ENCODE measurements at places on chromosomes 5 and 9.

DNA sequence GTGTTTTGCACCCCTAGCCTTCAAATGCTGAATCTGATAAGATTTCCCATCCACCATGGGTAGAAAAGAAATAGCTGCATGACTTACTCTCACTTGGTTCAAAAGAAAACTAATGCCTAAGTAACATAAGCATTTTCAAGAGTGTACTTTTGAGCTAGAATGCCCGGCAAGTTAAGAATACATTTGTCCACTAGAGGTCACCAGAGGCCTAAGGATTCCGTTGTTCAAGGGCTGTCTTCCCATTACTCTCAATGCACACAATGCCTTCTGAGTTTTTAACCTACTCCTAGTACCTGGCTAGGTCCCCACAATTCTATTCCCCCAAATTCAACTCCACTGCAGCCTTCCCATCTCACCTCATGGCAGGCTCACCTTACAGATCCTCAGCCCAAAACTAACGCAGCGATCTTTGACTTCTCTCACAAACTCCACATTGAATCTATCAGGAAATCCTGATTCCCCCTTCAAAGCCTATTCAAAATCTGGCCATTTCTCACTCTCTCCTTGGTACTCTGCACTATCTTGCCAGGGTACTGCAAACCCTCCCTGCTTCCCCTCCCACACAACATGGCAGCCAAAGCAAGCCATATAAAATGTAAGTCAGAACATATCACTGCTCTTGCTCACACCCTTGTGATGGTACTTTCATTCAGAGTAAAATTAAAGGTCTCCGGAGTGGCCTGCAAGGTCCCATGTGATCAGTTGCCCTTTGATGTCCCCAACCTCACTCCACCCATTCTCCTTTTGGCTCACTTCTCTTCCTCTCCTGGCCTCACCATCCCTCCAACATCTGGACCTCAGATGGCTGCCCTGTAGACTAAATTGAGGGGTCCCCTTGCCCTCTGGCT, 13.4 kb downstream of the OXCT1 start:
- DNase-seq, result peak; percentile 46

GRCh38 chr5:17897776-17898175, 263.5 kb downstream of the TAF11L14 start:
- DNase-seq, result no peak

- DNase-seq, result no peak
Measured at GRCh38 chr5:137688210-137688840, 47.6 kb downstream of the KLHL3 start.

DNA sequence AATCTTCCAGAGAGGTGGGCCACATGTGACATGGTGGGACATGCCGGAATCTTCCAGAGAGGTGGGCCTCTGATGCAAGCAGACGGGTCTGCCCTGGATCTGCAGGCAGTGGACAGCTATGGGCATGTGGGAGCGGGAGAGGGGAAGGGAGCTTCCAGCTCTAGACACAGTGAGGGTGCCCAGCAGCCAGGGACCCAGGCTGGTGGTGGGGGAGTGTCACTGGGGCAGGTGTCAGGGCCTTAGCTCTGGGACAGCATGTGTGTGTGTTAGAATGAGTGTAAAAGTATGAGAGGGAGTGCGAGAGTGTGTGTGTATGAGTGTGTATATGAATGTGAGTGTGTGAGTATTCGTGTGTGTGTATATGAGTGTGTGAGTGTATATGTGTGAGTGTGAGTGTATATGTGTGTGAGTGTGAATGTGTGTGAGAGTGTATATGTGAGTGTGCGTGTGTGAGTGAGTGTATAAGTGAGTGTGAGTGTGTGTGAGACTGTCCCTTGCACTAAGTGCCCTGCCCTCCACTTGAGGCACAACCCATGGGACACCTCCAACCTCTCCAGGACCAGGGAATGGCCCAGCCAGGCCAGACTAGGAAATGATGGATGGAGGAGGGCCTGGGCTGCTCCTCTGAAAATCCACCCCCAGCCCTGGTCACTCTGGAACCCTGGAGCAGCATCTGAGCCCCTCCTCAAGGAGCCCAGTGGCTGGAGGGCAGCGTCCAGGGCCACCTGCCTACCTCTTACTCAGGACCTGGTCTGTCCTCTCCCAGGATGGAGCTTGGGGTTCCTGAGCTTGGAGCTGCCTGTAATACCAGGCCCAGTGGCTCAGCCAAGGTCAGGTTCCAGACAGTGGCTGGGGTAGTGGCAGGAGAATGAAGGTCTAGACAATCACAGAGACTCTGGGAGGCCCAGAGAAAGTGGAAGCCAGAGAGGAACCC, 122.2 kb downstream of the C9orf50 start:
- no peak for DNase-seq

DNA sequence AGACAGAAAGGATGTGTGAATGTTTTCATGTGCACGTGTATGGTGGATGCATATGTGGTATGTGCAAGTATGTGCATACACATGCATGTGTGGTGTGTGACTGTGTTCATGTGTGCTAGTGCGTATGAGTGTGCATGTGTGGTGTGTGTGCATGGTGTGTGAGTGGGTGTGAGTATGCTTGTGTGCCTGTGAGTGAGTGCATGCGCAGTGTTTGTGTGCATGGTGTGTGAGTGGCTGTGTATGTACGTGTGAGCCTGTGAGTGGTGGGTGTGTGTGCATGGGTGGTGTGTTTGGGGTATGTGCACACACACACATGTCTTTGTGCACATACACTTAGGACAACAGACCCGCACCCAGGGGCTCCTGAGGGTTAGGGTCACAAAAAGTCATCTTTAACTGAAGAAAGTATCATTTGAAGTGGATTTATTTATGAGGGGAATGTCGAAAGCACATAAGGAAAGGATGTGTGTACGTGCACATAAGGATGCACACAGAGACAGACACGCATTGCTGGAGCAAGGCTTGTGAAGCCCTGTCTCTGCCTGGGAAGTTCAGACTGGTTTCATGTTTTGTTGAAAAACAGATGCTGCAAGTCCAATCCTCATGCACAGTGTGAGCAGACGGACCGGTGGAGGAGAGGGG, 237.0 kb downstream of the SYK start:
- DNase-seq, result no peak

GRCh38 chr5:1420211-1421195, 24.7 kb downstream of the SLC6A3 start:
- no peak for DNase-seq

GRCh38 chr5:170481849-170482248, 22.0 kb upstream of the KCNIP1 start:
- DNase-seq, result no peak

DNA sequence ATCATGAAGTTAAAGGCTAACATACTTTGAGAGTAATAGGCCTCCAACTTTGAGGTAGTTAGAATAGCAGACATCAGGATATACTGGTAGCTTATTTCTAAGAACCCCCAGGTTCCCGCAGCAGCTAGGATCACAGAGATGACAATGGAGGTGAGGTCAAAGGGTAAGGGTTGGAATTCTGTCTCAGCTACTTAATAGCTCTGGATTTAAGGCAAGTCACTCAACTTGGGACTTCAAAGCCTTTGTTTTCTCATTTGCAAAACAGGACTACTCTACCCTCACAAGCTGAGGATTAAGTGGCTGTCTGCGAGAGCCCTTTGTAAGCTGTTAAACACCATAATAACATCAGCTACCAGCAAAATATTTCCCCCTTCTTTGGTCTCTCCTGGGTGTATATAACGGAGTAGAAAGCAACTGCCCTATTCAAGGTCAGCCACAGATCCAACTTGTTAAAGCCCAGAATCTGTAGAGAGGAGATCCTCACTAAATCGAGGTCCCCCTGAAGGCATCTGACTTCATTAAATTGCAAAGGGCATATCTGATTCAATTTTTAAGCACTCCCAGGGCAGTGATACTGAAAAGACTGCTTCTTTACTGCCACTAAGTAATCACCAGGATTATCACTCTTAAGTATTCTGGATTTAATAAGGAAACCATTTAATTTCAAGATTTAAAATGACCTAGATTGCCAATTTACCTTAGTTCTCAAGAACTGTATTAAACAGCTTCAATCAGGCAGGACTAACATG, 104.7 kb downstream of the DCP2 start:
- DNase-seq, result no peak

DNA sequence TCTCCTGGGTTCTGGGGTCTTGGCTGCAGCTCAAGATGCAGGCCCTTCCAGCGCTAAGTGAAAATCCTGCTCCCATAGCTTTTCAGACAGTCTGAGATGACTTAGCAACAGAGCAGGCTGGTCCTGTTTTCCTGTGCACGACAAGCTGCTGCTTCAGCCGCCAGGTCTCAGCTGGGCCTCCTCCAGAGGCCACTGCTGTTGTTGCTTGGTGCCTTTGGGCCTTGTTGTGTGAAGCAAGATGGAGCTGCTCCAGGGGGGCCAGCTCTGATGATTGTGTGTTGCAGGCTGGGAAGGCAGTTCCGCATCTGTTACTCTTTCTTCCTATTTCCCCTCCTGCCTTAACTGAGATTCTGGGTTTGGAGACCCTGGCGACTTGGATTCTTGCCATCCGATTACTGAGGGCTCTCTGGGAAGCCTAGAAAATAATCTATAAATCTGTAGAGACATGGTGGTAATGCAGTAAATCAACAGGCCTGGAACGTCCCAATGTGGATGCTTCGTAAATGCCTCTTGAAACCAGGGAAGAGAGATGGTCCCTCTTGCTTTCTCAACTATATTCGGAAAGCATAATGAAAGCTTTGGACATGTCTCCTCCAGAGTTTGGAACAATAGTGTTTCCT, 3.2 kb downstream of the MAP1B start:
- no peak for DNase-seq

- peak; percentile 29 for DNase-seq
Measured at GRCh38 chr9:4762886-4763541, 22.0 kb upstream of the AK3 start.

DNA sequence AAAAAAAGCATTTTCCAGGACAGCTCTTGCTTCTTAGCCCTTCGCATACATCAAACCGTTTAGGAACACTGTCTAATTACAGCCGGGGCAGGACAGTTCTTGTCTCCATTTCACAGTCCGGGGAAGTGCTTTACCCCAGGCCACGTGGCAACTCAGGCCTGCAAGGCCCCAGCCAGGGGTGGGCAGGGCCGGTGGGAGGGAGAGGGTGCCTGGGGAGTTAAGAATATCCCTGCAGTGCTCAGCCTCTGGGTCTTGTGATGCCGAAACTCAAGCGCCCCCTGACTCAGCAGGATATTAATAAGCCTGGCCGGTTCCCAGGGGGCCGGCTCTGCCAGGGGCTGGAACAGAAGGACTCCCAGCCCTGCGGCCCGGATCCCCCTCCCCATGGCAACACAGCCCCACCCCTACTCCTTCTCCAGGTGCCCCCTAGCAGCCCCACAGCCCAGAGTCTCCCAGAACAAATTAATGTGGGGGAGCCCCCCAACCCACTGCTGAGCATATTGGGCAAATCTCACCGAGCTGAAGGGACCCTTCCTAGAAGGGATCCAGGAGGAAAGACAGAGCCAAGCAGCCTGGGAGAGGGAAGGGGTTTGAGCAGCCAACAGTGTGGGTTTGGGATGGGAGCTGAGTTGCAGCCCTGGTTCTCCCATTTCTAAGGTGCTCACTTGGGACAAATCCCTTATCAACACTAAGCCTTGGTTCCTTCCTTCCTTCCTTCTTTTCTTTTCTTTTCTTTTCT, 45.3 kb downstream of the PLPP7 start:
- DNase-seq, result no peak

DNA sequence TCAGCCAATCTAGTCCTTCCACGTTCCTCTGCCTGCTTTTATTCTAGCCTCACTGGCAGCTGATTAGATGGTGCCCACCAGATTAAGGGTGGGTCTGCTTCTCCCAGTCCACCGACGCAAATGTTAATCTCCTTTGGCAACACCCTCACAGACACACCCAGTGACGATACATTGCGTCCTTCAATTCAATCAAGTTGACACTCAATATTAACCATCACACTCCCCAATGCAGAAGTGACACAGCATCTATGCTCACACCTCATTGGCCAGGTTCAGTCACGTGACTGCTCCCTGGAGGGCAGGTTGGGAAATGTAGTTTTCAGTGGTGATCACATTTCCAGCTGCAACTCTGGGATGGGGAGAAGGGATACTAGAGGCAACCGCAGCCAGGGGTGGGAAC, 13.0 kb downstream of the SUSD3 start:
- no peak for DNase-seq

DNA sequence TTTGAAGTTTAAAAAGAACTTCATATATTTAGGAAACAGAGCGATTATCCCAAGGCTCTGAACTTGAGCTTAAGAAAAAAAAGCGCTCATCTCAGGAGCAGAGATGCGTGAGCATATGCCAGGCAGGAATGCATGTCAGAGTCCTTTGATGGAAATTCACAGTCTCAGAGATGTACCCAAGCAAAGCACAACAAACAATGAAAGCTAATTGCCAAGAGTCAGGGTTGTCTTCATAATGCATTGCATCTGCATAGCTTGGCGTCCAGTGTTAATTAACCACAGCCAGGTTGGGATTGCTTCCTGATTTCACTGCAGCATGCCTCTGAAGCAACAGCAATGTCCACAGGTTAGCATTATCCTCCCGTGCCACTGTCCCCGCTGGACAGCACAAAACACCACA, 907.0 kb upstream of the DMAC1 start:
- no peak for DNase-seq

Measured in DMS79 treated with DMSO at 0.1 percent for 48 hours (cell line).